ENCODE measurements at places on chromosomes 5 and 9. TPM values are rescaled to one million over a fixed set of nuclear protein-coding genes. Genes with fewer than 3 reads are reported as not detected.

The UAP1L1 gene
- polyA plus RNA-seq, result 5.6 TPM

The UNC5A gene
- polyA plus RNA-seq, result not detected

The IL4 gene
- not detected for polyA plus RNA-seq

The WHRN gene
- 1.5 TPM for polyA plus RNA-seq

The SPINK5 gene
- not detected for polyA plus RNA-seq

The TICAM2 gene
- polyA plus RNA-seq, result 1.2 TPM

The PLAC8L1 gene
- 0.33 TPM for polyA plus RNA-seq

Measured in BJ (cell line).